Cerebellar cortex (tissue), 1 donor: ENCODE measurements at places on chromosomes 7 and 10.

DNA sequence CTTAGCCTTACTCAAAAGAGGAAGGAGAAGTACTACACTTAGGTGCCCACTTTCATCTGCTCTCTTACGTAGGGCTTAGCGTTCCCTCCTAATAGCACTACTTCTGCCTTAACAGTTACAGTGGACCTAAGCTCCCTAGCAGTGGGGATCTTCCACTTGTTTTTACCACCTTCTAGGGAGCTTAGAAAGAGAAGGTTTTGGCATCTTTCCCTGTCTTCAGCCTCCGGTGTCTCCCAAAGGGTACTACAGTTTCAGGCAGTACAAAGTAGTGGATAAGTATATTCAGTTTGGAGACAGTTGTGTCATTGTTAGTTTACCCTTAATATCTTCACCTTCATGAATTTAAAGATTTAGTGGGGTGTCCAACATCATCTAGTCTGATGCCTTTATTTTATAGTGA is 14.6 kb downstream of the CHRM2 start:
- DNase-seq, result peak; percentile 7

GRCh38 chr7:98870121-98870651 is 372 bp upstream of the TMEM130 start:
- peak; percentile 58 for DNase-seq

- no peak for DNase-seq
These were observed 84.0 kb upstream of the PPP1R17 start for GRCh38 chr7:31603046-31603445.

- DNase-seq, result no peak
These were observed 48.8 kb downstream of the GOLGA7B start for GRCh38 chr10:97898429-97898828.

GRCh38 chr10:95964756-95965155 is 57.0 kb downstream of the CC2D2B start:
- DNase-seq, result no peak

DNA sequence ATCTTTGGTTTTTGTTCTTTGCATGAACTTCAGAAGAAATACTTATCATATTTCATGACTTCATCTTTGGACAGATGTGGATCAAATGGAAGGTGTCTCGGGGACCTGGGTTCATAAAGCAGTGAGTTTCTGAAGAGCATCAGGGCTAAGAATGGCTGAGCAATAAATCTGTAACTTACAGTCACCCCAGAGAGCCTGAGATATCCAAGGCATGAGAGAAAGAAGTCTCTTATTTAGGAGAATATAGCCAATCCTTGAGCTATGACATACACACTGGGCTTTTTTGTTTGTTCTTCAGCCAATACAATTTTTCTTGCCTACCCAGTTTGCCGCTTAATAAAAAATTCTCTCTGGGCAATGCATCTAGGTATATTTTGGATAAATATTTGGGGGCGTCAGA is 252.6 kb upstream of the INHBA start:
- DNase-seq, result no peak

DNA sequence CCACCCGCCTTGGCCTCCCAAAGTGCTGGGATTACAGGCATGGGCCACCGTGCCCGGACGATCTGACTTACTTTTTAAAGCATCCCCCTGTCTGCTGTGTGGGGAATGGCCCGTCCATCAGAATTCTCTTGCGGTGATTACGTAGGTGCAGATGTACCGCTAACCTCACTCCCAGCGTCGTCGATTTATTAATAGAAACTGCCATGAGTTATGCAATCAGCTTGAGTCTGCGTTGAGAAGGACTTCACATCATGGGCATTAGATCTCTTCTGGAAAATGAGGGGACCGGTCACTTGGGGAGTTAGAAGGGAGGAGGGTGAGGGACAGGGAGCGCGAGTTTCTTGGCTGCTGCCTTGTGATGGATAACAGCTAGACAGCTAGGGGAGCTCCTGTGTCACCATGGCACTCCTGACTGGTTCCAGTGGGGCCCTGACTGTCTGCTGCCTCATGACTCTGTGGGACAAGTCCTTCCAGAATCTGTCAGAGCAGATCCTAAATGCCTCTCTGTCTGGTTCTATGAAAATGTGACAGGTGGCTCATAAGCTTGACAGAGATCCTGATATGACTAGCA is 35.2 kb downstream of the POR start:
- no peak for DNase-seq

- no peak for DNase-seq
These were observed 3.1 kb downstream of the RGS10 start for GRCh38 chr10:119539359-119539825.

GRCh38 chr10:31961277-31962074 is 32.8 kb upstream of the ARHGAP12 start:
- peak; percentile 16 for DNase-seq

DNA sequence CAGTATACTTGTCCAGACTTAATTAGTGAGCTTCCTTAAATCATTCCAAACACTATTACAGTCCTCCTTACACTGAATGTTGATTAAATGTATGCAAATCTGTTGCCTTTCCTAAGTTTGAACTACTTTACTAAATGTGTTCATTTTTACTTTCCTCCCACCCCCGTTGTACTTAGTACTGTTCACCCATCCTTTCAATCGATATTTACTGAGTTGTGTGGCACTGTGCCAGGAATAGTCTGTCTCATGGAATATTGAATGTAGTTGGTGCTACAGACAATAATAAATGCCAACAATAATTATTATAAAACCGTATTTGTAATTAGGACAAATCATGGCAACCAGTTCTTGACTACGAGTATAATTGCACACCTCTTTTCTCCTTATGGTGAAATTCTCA is 335.7 kb downstream of the GPR37 start:
- no peak for DNase-seq

DNA sequence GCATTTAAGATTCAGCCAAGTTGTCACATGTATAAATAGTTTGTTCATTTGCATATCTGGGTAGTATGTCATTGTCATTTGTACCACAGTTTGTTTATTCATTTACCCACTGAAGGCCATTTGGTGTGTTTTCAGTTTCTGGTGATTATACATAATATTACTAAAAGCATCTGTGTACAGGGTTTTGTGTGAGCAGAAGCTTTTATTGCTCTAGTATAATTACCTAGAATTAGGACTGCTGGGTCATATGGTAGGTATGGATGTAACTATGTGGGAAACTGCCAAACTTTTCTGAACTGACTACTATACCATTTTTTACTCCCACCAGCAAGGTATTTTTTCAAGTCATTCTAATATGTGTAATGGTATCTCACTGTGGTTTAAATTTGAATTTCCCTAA is 584.0 kb upstream of the GHITM start:
- DNase-seq, result no peak

DNA sequence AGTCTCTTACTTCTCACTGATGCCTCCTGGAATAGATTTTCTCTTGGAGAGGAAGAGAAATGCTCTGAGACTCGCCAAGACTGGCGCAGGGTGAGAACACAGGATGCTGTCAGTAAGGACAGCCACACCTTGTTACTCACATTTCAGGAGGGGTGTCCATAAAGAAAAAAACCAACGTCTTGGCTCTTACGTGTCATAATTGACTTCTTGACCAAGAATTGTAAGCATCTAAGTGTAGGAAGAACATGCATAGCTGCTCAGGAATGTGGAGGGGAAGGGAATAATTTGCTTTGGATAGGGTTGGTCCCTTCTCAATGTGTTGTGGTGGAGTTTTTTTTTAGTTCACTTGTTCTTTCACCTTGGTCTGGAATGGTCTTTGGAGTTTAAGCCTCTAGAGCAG is 43.8 kb upstream of the ZNF438 start:
- DNase-seq, result no peak

DNA sequence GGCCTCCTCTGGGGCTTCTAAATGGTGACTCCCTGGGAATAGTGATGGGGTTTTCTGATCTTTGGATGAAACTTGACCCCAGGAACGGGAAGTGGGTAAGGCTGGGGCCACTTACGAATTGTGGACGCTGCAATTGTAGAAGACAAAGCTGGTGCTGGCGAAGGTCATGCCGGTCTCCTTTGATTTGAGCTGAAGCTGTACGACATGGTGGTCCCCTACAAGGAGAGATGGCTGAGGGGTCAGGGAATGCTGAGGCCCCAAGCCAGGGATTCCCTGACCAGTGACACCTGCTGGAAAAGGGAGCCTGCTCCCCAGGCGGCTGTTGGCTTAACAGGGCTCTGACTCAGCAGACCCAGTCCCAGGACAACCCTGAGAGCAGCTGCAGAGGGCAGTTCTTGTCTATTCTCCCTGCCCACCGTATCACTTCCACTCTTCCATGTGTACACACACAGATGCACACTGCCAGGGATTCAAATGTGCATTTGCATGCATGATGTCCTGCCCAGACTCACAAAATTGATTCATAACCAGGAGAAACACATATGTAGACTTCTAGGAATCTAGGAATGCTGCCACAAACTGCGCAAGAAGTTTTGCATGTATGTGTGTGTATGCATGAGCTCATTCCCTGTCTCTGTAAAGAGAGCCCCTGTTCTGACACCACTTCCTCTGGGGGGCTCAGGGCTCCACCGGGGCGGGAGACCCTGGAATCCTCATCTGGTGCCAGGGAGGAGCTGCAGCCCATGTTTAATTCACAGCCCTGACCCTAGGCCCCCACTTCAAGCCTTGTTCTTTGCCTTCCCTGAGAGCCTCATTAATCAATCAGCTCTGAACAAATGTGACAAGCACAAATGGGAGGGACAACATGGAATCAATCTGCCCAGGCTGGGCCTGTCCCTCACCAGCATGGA is 350.0 kb downstream of the PLXNA4 start:
- no peak for DNase-seq

DNA sequence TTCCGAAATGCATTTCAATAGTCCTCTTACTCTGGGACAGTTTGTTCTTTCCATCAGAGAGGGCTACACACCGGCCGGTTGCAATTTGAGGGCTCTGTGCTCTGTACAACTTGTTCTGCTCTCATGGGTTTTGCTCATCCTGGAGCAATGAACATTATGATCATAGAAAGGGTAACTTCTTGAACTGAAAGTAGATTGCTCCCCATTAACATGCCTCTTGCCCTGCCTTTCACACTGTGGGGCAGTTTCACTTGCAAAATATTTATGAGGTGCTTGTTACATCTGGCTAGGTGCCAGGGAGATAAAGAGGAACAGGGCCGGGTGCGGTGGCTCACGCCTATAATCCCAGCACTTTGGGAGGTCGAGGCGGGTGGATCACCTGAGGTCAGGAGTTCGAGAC is 97.3 kb upstream of the MPP7 start:
- DNase-seq, result no peak

DNA sequence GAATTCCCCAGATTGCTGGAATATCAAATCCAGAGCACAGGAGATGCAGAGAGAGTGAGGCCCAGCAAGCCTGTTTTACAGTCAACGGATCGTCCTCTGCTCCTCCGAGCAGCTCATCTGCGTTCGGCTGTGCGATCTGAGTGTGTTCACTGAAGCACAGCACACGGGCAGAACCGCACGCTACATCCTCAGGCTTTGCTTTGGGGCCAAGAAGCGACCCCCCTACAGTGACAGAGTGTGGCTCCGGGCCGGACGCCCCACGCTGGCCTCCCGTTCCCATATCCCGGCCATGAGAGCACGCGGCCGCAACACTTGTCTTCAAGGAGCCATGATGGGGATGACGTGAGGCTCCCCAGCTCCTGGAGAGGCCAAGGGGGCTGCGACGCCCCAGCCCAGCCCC is 431.4 kb downstream of the DNAJB6 start:
- DNase-seq, result no peak

GRCh38 chr10:15363031-15363430 is 8.1 kb downstream of the FAM171A1 start:
- no peak for DNase-seq

DNA sequence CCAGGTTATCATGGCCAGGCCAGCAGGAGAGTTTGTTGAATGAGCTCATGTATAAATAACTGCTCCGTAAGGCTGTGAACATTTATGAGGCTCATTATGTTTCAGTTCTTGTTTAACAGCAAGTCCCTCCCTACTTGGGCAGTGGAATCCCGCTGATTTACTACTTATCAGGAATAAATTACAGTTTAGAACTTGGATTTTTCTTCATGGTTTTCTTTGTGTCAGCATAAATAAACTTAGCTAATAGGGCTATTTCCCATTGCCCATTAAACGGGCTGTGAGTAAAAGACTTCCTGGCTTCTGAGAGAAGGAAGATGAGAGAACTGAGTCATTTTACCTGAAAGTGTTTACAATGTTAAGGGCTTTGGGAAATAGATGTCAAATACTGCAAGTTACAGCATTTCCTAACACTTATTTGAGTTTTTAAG is 701.6 kb upstream of the ANKRD30A start:
- no peak for DNase-seq

- DNase-seq, result no peak
These were observed 100.9 kb upstream of the FAM171A1 start for GRCh38 chr10:15472008-15472407.

DNA sequence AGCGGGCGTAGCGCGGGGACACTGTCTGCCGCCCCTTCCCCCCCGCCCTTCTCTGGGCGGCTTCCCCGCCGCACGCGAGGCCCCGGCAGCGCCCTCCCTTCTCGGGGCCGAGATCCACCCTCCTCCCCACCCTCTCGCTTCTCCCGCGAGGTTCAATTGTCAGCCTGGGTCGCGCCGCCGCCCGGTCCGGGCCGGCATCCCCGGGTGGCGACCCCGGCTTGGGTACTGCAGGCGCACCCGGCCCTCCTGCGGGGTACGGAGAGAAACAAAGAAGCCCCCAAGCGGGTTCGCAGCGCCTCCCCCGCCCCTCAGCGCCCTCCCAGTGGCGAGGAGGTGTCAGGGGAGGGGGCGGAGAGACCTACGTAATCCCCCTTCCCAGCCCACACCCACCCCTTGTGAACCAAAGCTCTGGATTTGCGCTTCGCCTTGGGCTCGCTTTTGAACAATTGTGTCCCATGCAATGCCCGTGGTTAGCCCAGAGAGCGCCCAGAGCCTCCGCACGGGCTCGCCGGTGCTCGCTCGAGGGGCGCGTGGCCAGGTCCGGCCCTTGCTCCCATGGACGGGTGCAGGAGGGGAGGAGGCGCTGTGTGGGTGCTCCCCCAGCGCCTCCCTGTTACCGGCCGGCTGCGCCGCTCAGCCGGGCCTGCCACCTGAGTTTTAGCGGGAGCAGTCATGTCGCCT is 634 bp downstream of the HECW1 start:
- DNase-seq, result no peak

DNA sequence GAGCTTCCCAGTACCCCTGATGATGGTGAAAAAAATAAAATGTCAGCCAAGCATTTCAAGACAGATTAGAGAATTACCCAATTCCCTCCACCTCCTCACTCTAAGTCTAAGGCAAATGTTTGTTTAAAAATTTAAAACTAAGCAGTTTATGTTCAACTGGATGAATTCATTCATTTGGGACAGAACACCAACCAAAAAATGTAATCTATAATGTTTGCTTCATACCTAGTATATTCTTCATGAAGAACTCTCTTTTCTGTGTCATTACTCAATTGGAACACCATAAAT is 325.7 kb upstream of the BMPER start:
- DNase-seq, result no peak

GRCh38 chr10:132904181-132904813 is 38.1 kb downstream of the CFAP46 start:
- DNase-seq, result peak; percentile 61

- no peak for DNase-seq
These were observed 27.9 kb downstream of the PIK3AP1 start for GRCh38 chr10:96692427-96692826.
